Transverse colon (tissue), 4 donors: ENCODE measurements at places on chromosomes 3 and 15.

DNA sequence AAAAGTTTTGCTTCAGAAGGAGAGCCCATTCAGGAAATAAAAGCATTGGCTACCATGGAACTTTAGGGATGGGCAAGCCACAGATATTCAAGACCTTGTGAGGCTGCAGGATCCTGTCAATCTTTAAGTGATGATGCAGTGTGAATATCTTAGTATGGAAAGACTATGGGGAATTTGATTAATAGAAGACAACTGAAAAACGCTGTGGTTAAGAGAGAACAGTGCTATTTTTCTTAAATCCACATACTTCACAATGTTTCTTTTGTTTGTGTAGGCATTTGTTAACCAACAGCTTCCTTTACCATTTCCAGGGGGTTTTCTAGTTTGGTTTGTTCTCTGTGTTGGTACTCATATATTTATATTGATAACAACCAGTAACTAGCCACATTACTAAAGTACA is 90.3 kb downstream of the TMEM212 start:
- H3K27me3 ChIP-seq, result no peaks in the 10 kb centered on the region
- no peaks in the 10 kb centered on the region for H3K36me3 ChIP-seq
- no peak for DNase-seq
- no peak overlapping the region for H3K27ac ChIP-seq

DNA sequence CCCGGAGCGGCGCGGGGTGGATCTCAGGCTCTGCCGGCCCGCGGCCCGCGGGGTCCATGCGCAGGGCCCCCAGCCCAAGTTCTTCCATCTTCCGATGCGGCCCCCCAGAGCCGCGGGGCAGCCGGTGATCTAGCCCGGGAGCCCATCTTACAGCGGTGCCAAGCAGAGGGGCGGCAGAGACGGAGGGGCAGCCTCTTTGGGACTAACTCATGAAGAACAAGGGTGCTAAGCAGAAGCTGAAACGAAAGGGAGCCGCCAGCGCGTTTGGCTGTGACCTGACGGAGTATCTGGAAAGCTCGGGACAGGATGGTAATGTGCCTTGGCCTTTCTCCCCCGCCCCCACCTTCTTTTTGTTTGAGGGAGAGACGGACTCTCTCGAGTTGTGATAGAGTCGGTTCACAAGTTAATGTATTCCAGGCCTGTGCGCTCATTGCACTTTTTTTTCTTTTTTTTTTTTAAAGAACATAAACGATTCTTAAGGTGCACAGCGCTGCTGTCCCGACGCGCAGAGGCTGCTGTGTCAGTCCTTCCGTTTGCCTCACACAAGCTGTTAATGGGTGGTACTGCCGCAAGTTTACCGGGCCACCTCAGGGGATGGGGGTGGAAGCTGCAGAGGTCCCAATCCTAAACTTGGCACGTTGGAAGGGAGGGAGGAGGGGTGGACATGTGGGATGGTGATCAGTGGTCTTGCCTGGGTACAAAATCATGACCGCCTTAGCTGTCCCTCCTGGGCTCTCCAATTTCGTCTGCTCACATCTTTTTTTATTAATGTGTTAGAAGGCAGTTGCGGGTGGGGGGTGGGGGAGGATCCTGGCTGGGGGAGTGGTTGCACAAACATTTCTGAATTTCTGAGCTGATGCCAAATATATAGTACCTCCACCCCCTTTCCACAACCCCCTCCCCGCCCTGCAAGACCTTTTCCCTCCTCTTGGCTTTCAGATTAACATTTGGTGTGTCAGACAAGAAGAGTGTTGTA is 801 bp downstream of the ARHGAP31 start:
- H3K36me3 ChIP-seq, result no peaks in the 10 kb centered on the region
- peaks cover 11% of the 10 kb centered on the region for H3K4me1 ChIP-seq
- DNase-seq, result peak; percentile 48
- peak overlapping the region; percentile 92 for H3K27ac ChIP-seq
- peak overlapping the region; percentile 79 for H3K4me3 ChIP-seq

- no peak for DNase-seq
- H3K27ac ChIP-seq, result no peak overlapping the region
- H3K4me3 ChIP-seq, result no peak overlapping the region
Measured at GRCh38 chr3:125154800-125155269, 57.7 kb downstream of the SLC12A8 start.

- H3K4me1 ChIP-seq, result no peaks in the 10 kb centered on the region
- peak; percentile 41 for DNase-seq
- peaks cover 85% of the 10 kb centered on the region for H3K27me3 ChIP-seq
- no peaks in the 10 kb centered on the region for H3K36me3 ChIP-seq
- H3K27ac ChIP-seq, result peak overlapping the region; percentile 88
Measured at GRCh38 chr3:149658744-149659497, 1.1 kb upstream of the WWTR1 start.

GRCh38 chr3:102000620-102001209 is 151.4 kb downstream of the NFKBIZ start:
- no peaks in the 10 kb centered on the region for H3K4me1 ChIP-seq
- H3K36me3 ChIP-seq, result no peaks in the 10 kb centered on the region
- no peaks in the 10 kb centered on the region for H3K27me3 ChIP-seq
- H3K27ac ChIP-seq, result no peak overlapping the region

- no peaks in the 10 kb centered on the region for H3K36me3 ChIP-seq
- peaks cover 23% of the 10 kb centered on the region for H3K4me1 ChIP-seq
Measured at GRCh38 chr15:70494852-70495571, 268.3 kb downstream of the UACA start.

DNA sequence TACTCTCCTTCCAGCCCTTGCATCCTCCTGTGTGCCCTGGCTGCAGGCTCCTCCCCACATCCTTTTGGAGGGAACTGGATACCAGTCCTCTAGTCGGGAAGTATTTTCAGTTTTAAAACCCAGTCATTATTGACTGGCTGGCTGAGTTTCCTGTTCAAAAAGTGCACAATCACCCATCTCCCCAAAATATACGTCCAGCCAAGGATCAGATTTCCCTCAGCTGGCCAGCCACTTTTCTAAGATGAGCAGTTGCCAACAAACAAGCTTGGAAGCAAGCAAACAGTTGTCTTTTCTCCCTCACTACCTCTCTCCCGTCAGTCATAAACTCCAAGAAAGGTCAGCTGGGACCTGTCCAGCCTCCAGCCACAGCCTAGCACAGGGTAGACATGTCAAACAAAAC is 147.7 kb upstream of the GALNT15 start:
- no peaks in the 10 kb centered on the region for H3K36me3 ChIP-seq
- H3K27ac ChIP-seq, result no peak overlapping the region
- no peak overlapping the region for H3K4me3 ChIP-seq

GRCh38 chr3:38157595-38157994 is 7.7 kb upstream of the OXSR1 start:
- H3K4me3 ChIP-seq, result no peak overlapping the region
- no peaks in the 10 kb centered on the region for H3K36me3 ChIP-seq
- peaks cover 6% of the 10 kb centered on the region for H3K4me1 ChIP-seq
- H3K27me3 ChIP-seq, result no peaks in the 10 kb centered on the region

GRCh38 chr3:72617424-72618024 is 230.7 kb downstream of the SHQ1 start:
- no peaks in the 10 kb centered on the region for H3K27me3 ChIP-seq
- H3K4me1 ChIP-seq, result no peaks in the 10 kb centered on the region
- no peak overlapping the region for H3K27ac ChIP-seq
- H3K4me3 ChIP-seq, result no peak overlapping the region
- DNase-seq, result no peak
